D721Med (cell line): ENCODE measurements at places on chromosomes 4 and X.

DNA sequence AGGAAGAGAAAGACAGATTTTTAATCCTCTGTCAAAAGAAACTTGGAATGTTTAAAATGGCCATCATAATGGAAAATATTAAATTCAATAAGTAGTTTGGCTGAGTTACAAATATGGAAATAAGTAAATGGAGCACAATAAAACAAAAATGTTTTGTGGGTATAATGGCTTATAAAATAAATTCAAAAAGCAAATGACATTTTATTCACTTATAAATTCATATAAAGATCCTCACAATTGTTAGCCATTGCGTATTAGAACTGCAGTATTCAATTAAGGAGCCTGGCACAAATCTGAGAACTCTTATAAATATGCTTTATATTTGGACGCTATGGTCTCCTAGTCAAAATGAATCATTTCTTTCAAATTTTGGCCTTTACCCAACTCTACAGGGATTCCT, 339.0 kb upstream of the PABPC4L start:
- DNase-seq: no peak

GRCh38 chr4:118343501-118343900, 9.3 kb downstream of the PRSS12 start:
- no peak for DNase-seq

GRCh38 chr4:172202480-172203076, 389.4 kb downstream of the GALNTL6 start:
- peak; percentile 31 for DNase-seq

DNA sequence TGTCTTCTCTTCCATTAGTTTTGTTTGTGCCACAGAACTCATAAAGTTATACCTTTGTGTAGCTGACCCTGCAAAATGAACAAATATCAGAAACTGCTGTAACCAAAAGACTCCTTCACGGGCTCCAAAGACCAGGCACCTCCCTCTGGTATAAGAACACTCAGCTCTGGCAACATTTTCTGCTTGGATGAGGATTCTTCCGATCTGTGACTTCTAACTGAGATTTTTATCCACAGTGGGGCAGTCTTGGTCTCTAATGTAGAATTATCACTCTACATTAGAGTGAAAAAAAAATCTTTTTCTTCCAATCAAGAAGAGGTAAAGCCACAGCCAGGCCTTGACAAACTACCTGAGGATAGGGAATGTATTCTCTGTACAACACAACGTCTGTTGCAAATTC, 38.5 kb upstream of the PRSS48 start:
- DNase-seq: no peak

- no peak for DNase-seq
Observed at GRCh38 chrX:129933700-129934099, 27.7 kb downstream of the UTP14A start.

DNA sequence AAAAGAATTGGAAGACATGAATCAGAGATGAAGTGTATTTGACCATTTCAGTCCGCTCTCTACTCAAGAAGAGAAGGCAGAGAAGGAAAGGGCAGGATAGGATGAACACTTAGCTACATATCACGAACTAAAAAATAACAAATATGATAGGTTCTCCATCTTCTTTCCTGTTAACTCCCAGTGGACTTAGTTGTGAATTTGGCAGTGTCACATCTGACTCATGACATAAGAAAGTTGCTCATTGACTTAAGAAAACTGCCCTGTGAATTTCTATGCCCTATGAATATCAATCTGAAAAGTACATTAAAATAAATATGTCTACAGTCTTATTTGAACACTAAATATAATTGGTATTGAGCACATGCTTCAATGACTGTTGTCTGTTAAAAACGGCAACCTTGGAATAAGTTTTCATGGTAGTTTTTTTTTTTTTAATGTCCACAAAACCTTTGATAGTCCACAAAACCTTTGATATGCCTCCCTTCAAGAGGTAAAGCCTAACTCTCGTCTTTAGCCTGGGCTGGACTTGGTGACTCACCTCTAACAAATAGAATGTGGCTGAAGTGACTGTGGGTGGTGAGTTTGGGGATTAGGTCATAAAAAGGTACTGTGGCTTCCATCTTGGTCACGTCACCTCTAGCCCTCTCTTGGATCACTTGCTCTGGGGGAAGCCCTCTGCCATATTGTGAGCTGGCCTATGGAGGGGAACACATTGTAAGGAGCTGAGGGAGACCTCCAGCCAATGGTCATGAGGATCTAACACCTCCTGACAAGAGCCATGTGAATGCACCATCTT, 184.7 kb upstream of the S100G start:
- no peak for DNase-seq

DNA sequence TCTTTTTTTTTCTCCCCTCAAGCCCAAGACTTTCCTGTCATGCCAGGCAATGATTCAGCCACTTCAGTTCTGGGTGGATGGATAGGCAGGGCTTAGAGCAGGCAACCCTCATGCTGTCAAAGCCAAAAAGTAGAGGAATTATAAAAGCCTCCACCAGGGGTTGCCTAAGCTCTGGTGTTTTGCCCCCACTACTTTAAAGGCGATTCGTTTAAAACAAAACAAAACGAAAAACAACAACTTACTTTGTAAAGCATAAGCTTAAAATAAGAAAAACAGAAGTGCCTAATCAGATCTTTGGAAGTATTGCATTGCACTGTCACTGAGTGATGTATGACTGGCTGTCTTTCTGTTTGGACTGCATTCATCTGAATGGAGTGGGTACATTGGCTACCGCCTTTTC, 5.3 kb upstream of the IDS start:
- DNase-seq: no peak
